ENCODE measurements at places on chromosomes 12 and 14.

DNA sequence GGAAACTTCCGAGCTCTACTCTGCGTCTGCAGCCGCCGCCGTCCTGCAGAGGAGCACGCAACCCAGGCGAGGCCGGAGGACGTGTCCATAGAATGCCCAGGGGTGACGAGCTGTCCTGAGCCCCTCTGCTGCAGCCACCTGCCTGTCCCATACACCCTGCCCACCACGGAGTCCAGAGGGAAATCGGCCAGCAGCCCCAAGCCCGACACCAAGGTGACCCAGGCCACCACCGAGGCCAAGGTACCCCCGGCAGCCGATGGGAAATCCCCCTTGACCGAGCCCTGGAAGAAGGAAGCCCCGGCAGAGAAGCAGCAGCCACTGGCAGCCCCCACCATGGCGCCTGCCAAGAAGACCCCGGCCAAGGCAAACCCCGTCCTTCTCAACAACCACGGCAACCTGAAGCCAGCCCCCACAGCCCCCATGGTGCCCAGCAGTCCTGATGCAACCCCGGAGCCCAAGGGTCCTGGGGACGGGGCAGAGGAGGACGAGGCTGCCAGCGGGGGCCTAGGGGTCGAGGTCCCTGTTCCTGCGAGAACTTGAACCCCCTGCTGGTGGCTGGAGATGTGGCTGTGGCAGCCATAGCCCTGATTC is 128.7 kb upstream of the C14orf180 start:
- no peak for DNase-seq

GRCh38 chr12:633731-634130 is 29.5 kb downstream of the NINJ2 start:
- DNase-seq = no peak

DNA sequence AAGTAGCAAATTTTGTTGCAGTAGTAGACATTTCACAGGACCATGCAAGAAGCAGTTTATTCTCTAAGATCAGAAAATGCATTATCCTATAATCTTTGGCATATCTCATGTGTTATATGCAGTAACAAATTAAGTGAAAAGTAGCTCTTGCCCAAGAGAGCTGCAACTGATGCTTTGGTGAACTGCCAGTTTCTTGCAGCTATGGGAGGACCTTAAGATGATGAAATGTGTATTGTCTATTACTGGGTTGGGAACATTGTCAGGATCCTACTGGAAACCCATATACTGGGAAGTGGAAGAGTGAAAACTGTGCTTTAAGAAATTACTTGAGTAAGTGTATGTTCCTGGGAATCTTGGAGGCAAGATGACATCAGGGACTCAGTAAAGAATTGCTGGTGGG is 238.8 kb downstream of the DACT1 start:
- no peak for DNase-seq

DNA sequence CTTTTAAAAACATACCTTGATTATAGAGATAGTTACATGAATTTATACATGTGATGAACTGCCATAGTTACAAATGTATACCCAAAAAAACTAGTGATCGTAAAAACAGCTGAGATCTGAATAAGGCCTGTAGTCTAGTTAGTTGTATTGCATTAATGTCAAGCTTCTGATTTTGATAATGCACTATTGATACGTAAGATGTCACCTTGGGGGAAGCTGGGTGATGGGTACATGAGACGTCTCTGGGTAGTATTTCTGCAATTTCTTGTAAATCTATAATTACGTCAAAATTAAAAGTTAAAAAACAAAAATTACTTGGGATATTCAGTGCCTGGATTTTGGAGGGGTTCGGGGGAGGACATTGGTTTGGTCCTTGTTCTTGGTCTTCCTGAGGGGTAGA is 144.4 kb downstream of the SAMD4A start:
- no peak for DNase-seq

- DNase-seq = no peak
Observed at GRCh38 chr12:51011955-51012354, 14.2 kb downstream of the SLC11A2 start.

GRCh38 chr14:65239143-65239937 is 137.0 kb upstream of the MAX start:
- DNase-seq = no peak

GRCh38 chr12:112370199-112370598 is 12.0 kb downstream of the HECTD4 start:
- no peak for DNase-seq

DNA sequence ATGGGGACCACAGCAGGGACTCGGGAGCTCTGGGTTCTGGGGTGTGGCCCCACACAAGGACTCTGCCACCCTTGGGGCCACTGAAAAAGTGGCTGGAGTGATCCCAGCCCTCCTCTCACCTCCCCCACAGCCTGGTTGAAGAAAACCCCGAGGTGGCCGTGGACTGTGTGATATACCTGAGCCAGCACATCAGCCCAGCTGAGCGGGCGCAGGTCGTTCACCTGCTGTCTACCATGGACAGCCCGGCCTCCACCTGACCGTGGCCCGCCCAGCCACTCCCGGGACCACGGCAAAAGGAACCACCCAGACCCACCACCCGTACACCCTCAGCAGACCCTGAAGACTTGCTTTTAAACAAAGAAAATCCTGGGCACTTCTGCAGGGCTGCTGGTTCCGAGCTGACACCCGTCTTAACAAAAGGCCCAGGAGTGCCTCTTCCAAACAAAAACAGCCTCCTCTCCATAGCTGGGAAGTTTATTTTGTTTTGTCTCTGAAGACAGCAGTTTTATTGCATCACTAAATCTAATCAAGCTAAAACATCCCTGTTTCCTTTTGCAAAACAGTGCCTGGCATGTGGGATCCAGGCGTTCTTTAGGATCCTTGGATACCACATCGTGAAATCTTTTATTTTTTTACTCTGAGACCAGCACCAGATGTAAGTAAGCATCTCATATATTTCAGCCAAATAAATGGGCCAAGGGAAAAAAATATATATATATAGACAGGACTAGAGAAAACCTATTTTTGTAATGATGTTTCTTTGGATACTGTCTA is 42.8 kb downstream of the FOXN4 start:
- no peak for DNase-seq

- no peak for DNase-seq
Observed at GRCh38 chr14:62084020-62084419, 321.8 kb downstream of the SNAPC1 start.

DNA sequence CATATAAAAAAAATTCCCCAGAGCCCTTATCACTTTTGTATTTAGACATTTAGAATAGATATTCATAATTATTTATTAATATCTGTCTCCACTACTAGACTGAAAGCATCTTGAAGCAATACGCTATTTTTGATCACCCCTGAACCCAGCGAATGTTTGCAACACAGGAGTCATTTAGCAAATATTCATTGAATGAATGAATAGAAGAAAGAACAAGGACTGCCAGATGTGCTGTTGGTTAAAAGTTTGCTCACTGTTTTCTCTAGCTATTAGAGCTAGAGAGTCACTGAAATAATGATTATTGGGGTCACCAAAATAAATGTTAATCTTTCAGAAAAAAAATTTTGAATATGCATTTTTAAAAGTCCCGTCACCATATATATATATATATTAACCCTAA is 174.3 kb downstream of the ACSS3 start:
- no peak for DNase-seq

GRCh38 chr12:102891756-102892155 is 25.3 kb downstream of the PAH start:
- no peak for DNase-seq

DNA sequence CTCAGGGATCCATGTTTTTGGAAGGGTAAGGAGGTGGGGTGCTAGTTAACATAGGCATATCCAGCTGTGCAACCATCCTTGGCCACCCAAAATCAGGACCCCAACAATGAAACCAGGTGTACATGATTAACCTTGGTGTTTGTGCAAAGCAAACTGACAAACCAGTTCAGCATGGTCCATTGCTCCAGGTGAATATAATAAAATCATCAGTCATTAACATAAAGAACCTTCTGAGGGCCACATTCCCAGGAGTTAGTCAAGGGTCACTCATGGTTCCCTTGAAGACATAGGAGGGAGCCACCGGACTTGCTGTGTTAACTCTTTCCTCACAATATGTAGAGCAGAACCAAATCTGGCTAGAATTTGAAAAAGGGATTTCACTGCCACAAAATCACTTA is 17.8 kb downstream of the SLC38A2 start:
- DNase-seq = no peak

- DNase-seq = no peak
Observed at GRCh38 chr12:5066251-5066650, 22.6 kb downstream of the KCNA5 start.

- no peak for DNase-seq
Observed at GRCh38 chr12:26429070-26429691, 233.8 kb downstream of the SSPN start.

DNA sequence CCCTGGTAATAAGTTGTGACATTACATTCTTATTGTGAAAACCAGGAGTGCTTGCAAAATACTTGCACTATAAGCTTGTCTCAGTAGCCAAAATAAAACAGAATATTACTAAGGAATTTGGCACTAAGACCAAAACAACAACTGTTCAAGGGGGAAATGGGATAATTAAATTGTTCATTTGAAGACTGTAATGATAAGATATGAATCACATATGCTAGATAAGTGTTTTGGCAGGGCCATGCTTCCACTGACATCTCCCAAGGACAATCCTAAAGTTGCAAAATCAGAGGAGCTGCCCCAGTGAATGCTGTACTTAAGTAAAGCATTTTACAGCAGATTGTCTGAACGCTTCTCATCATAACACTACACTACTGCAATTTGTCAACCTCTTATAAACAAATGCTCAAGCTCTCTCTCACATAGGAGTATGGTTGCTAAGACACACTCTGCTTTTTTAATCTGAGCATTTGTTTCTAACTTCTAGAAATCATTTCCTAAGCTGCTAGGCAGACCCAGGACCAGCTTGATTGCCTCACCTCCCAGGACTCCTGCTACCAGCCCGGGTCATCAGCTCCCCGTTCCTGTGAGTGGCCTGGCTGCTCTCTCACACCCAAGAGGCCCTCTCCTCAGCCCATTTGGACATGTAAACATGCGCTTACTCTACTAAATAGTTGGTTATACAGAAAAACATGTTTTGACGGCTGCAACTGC is 191.5 kb downstream of the PAX9 start:
- DNase-seq = no peak

GRCh38 chr14:71396050-71396677 is 488.9 kb downstream of the PCNX1 start:
- DNase-seq = no peak

DNA sequence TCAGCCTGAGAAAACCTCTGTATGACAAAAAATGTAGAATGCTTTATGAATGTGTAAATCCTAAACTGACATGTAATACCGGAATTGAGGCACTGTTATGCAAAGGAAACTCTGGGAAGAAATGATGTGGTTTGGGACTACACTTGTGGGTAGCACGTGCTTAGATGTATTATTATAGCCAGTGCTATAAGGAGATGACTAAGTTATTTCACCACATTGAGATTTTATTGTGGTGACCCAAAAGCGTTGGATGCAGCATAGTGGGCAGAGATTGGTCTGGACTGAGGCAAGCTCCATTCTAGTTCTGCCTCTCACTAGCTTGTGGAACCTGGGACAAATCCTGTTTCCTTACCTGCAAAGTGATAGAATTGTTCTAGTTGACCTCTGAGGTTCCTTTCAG is 172.2 kb downstream of the SNAPC1 start:
- no peak for DNase-seq

- DNase-seq = no peak
Observed at GRCh38 chr12:989051-989450, 2.0 kb upstream of the ERC1 start.

GRCh38 chr12:49348781-49349180 is 2.1 kb downstream of the DNAJC22 start:
- DNase-seq = no peak

DNA sequence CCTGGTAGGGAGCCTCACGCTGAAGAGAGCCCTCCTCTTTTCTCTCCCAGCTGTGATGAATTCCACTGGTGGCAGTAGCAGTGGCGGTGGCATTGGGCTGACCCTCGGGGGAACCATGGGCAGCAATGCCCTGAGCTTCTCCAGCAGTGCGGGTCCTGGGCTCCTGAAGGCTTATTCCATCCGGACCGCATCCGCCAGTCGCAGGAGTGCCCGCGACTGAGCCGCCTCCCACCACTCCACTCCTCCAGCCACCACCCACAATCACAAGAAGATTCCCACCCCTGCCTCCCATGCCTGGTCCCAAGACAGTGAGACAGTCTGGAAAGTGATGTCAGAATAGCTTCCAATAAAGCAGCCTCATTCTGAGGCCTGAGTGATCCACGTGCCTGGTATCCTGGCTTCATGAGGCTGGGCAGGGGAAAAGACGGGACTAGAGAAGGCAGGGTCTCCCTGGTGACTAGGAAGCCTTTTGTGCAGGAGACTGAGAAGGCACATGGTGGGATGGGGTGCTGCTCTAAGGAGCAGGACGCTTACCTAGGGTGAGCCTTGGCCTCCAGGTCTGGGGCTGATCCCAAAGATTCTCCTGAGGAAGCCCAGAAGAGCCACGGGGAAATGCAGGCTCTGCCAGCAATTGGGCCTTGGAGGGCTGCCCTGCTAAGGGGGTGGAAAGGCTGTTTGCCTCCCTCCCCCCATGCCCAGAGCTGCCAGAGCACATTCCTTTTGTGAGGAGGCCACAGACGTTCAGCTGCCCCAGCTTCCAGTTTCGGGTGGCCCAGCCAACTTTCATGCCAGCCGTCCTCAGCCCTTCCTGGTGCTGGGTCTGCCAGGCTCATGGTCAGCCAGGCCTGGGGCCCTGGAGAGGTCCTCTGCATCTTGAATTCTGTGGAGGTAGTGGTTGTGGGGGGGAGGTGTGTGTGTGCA is 15.8 kb downstream of the KRT7 start:
- DNase-seq = no peak

- no peak for DNase-seq
Observed at GRCh38 chr12:80838708-80839107, 99.0 kb downstream of the LIN7A start.

DNA sequence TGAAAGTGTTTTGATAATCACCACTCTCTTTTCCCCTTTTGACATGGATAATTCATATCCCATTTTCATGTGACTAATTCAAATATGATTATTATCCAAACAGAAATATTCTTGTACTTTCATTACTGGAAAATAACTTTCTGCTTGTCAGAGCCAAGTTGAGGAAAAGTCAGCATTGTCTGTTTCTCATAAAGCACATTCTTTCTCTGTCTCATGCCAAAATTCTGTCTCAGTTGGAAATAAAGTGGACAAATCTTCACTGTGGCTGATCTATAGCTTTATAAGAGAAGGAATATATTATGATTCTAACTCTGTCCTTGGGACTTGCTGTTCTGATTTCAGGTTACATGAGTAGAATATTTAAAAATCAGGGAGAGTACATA is 22.7 kb upstream of the PRICKLE1 start:
- no peak for DNase-seq

DNA sequence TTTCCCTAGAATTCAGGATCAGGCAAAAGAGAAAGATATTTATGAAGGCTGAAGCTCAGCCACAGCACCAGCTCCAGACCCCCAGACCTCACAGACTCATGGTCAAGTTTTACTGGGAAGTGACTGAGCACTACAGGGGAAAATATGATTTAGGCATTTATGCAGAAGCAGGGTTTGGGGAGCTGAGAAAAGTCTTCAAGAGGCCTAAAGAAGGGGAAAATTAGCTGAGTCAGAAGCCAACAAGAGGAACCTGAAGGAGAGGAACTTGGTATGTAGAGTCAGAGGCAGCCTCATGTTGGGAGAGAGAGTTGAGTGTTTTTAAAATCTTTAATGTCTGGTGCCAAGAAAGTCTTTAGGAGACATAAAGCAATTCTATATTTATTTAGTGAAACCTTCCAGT is 63.0 kb downstream of the FOS start:
- DNase-seq = no peak

- no peak for DNase-seq
Observed at GRCh38 chr12:114827461-114827860, 143.5 kb upstream of the TBX3 start.

All from activated B cell treated with CpG ODN at 0.5 μM for 24 hours (primary cell).